Thoracic aorta (tissue), 2 donors: ENCODE measurements at places on chromosomes 12 and 14.

- no peak for DNase-seq
Observed at GRCh38 chr14:24133735-24134134, 2.3 kb upstream of the PSME1 start.

GRCh38 chr12:26848156-26848825, 15.3 kb upstream of the ITPR2 start:
- no peak for DNase-seq

DNA sequence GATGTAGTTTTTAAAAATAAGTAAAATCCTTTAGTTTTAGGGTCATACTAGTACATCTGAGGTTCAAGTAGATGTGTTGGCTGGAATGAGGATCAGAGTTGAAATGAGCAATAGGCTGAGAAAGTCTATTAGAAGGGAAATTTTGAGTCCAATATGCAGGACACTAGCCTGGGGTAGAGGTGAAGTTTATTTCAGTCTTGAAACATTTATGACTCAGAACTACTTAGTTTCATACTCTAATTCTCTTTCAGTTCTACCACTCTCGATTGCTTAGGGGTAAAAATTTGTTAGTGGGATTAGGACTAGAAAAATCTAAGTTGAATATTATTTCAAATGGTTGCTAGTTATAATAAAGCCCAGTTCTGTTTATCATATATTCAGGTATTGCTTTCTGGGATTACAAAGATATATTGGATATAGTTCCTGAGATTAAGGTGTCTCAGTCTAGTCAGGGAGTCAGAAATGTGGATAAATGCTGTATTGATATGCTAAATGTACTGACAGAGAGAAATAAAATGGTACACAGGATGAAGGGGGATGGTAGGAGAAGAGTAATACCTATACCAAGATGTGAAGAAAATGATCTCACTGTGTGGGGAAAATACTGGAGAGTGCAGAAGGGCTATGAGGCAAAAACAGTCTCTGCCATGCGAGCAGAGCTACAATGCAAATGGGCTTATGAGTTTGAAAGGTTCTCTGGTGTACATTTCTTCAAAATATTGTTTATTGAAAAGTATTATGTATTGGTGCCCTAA, 395.8 kb upstream of the FBXO33 start:
- no peak for DNase-seq

GRCh38 chr12:107126796-107127481, 33.6 kb upstream of the CRY1 start:
- no peak for DNase-seq

DNA sequence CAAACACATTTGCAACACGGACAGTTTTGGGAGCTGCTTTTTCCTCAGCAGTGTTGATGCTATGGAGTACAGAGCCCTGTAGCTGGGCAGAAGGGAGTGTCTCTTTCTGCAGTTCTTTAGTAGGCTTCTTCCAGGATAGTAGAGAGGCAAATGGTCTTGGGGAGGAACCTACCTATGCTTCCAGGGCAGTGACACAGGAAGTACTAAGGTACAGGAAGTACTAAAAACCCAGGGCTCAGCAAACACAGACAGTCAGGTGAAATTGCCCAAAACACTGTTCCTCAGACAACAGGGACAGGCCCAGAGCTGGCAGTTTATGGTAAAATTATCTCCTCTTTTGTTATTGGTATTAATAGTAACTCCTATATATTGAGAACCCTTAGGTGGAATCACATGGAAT, 217.6 kb downstream of the TTC8 start:
- DNase-seq = no peak

DNA sequence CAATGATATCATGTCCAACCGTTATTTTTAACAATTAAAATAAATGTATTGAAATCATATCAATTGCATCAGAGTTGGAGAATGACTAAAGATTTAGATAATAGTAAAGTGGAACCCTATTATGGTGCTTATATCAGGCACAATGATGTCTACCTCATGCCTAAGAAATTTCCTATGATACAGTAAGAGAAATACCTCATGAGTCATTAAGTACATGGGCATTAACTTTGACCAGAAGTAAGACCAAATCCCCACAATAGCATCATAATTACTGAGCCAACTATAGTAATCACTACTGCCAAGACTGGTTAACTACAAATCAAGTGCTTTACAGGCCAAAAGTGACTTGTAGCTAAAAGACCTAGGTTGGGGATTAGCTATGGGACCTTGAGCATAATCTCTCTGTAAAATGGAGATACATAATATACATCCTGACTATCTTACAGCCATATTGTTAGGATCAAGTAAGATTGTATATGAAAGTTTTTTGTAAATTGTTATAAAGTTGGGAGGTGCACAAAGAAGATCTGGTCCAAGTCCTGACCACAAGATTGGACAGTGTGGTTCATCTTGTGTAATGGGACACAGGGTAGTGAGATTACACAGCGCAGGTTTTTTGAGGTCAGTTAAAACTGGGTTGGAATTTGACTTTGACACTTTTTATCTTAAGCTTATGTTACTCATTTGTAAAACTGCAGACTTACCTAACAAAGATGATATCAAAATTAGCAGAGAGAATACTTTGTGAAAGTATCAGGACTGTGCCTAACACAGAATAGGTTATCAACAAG, 60.5 kb downstream of the ERGIC2 start:
- DNase-seq = no peak

GRCh38 chr14:51547260-51547659, 104.5 kb upstream of the FRMD6 start:
- DNase-seq = peak; percentile 36

DNA sequence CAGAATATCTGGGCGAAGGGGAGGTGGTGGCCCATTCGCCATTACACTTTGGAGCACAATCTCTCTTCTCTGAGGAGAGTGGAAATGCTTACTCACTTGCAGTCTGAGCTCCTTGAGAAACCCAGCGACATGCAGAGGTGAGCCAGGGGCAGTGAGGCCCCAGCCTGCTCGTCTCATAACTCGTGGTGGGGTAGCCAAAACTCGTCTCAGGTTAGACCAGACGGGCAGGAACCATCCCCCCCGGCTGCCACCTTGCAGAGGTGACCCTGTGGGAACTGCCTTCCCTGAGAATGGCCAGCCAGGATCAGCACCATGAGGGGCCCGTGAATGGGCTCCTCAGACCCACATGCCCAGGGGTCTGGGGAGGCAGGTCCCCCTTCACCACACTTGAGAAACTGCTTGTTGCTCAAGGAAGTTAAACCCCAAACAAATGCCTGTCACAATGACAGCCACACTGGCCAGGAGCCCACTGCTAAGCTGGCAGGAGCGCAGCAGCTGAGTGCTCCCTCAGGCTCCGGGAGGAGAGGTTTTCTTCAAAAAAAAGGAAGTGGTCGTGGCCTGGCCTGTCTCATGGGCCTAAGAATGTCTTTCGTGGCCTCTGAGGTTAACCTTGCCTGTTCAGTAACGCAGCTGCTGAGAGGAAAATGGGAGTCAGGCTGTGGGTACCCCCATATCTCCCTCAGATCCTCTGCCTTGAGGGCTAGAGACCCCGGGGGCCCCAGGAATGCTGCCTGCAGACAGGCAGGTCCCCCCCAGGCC, 9.2 kb upstream of the ALDH2 start:
- no peak for DNase-seq

DNA sequence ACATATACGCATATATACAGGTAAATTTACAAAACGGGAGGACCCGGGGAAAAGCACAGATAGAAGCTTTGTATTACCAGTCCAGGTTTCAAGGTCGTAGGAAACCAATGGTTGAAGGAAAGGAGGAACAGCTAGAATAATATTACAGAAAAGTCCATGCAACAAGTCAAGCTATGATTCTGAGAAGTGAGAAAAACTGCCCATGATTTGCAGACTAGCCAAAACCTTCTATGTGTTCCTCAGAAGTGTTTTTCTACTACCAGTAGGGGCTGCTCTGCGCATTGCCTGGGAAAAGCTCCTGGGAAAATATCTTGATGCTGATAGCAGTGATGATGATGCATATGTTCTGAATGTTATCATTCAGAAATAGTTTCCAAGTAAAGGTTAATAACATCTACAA, 2.2 kb downstream of the PDZRN4 start:
- DNase-seq = no peak

GRCh38 chr14:101595349-101595748, 34.1 kb downstream of the DIO3 start:
- no peak for DNase-seq

GRCh38 chr14:105176513-105176912, 4.6 kb downstream of the NUDT14 start:
- DNase-seq = no peak

DNA sequence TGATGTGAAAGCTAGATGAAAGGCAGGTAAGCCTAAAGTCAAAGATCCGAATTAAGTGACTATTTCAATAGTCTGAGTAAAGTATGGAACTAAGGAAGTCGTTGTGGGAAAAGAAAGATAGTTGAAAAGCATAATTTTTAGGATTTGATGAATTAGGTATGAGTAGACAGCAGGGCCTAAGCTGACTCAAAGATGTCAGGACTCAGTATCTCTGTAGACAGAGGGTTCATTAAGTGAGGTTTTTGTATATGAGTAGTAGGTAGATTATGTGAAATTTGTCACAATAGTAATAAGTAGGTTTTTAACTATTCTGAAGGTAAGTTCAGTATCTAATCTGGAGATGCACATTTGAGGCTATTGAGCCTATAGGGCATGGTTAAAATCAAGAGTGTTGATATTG, 196.4 kb downstream of the RASSF9 start:
- DNase-seq = no peak

DNA sequence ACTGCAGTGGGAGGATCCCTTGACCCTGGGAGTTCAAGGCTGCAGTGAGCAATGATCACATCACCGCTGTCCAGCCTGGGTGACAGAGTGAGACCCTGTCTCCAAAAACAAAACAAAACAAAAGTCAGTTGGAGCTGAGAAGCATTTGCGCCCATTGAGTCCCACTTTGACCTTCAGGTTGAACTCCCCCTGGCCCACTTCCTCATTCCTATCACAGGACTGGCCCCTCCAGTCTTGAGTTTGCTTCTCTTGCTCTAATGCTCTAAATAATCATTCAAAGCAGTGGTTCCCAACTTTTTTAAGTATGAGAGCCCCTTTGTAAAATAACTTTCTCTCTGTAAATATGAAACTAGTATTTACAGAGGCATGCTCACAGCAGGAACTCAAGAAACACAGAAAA, 28.0 kb upstream of the GSC start:
- no peak for DNase-seq

DNA sequence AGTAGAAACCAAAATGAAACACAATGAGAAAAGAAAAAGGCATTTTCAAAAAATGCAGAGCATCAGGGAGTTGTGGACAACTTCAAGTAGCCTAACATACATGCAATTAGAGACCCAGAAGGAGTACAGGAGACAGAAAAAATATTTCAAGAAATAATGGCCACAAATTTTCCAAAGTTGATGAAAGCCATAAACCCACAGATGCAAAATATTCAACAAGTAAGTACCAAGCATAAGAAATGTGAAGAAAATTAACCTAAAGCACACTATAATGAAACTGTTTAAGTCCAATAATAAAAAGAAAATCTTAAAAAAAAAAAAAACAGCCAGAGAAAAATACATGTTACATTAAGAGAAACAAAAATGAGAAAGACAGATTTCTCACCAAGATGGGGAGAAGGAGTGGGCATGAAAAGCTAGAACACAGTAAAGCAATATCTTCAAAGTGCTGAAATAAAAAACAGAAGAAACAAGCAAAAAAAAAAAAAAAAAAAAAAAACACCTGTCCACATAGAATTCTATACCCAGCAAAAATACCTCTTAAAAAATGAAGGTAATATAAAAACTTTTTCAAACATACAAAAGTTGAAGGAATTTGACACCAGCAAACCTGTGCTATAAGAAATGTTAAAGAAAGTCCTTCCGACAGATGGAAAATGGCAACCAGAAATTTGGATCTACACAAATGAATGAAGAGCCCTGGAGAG, 77.1 kb downstream of the PRKAB1 start:
- no peak for DNase-seq

GRCh38 chr14:98965076-98965475, 306.9 kb downstream of the BCL11B start:
- no peak for DNase-seq

GRCh38 chr12:92513231-92513730, 189.5 kb upstream of the PLEKHG7 start:
- DNase-seq = no peak

DNA sequence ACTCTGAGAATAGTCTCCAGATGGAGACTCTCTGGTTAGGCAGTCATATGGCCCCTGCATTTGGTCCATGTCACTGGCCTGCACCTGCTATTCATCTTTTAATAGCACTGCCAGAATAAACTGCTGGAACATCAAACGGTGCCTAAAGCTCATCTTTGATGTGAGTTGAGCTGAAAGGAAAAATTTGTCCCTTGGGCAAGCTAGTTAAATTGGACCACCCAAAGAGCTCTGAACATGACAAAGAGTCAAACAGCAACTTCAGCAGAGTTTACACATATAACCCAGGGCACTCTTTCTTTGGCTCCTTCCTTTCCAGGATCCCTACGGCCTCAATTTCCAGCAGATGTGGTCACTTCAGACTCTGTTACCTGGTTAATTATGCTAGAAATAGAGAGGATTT, 269.9 kb downstream of the RPL10L start:
- no peak for DNase-seq

GRCh38 chr14:99815696-99816095, 22.5 kb downstream of the EML1 start:
- no peak for DNase-seq

- DNase-seq = no peak
Observed at GRCh38 chr14:76343386-76343785, 32.6 kb upstream of the ESRRB start.

DNA sequence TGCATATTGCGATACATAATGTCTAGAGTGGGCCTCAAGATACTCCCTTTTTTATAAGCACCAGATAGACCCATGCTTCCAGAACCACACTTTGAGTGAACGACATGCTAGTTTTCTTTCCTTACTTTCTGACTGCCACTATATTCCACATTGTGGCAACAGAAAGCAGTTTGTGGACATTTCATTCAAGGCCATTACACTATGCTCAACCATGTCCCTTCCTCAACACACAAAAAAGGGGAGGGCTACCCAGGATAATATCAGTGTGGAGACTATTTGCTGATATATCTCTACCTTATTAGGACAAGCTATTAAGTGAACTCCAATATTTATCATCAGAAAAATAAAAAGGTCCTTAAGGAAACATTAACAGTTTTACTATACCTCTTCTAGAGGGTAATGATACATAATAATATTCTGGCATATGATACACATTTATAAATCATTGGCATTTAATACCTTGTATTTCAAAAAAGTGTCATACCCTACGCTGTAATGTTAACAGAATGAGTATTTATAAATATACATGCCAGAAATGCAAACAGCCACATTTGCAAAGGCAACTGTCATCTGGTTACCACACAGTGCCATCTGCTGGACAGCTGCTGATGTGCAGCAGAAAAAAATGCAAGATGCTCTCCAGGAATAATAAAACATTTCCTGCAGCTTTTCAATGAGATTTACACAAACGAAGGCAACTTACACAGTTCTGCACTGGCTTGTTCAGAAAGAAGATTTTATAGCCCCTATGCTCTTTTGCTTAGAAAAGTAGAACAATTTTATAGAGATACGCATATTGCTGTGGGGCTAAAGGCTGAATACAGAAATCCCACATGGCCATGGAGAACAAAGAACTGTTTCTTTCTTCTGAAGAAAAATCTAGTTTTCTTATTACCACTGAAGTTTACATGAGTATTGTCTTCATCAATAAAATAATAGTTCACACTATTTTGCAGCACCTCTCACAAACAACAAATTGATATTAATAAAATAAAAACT, 182.2 kb upstream of the GRIP1 start:
- no peak for DNase-seq

- DNase-seq = no peak
Observed at GRCh38 chr12:103139876-103140275, 182.4 kb downstream of the ASCL1 start.
